HTR-8/SVneo (cell line): ENCODE measurements at places on chromosomes 16 and 17.

DNA sequence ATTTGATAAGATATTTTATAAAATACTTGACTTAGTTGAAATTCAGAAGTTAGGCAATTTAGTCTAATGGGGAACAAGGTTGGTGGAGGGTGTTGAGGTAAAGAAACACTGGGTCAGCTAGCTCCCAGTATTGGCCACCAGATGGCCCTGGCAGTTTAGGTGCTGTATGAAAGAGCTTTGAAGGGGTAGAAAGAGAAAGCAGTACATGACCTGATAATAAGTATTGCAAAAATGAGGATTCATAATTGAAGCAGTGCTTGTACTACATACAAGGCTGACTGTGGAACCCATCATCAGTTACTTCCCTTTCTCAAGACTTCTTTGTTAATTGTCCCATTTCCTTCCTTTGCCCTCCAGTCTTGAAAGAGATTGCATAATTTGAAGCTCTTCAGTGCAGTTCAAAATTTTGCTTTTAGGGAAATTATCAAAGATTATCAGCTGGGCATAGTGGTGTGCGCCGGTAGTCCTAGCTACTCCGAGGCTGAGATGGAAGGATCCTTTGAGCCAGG lies 29.4 kb downstream of the TANC2 start:
- peak; percentile 48 for DNase-seq

GRCh38 chr17:42979511-42980273 lies at the start of gene PTGES3L:
Gene PTGES3L (minus strand): TSS chr17:42980080. CDS start chr17:42980053, 27 bp downstream.
- DNase-seq = peak; percentile 68

DNA sequence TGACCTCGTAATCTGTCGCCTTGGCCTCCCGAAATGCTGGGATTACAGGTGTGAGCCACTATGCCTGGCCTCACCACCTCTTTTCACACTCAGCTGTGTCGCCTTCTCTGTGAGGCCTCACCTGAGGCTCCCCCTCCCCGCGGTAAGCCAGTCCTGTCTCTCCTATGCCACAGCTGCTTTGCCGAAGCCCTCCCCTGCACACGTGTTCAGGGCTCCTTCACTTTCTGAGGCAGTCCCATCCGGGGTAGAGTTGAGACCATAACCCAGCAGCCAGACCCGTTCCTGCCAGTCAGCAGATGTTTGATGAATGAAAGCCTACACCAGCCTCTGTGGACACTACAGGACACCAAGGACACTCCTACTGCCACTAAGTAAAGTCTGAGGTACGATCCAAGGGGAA lies 10.6 kb downstream of the USP7 start:
- no peak for DNase-seq

DNA sequence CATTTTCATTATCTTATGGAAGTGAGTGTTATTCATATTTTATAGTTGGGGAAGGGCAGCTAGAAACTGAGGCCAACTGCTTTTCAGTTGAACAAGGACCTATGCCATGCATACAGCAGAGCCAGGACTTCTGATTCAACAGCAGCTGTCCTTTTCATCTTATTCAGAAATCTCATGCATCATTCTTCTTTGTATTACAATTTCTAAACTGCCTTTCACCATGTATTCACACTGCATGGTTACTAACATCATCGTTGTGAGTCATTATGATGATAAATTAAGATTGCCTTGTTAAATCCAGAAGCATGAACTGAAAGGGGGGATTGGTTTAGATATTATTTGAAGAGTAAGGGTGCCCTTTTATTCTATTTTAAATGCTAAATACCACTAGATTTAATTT lies 1470.1 kb upstream of the GOT2 start:
- DNase-seq = no peak

- no peak for DNase-seq
Measured at GRCh38 chr16:19722981-19723380, 4.9 kb downstream of the IQCK start.

DNA sequence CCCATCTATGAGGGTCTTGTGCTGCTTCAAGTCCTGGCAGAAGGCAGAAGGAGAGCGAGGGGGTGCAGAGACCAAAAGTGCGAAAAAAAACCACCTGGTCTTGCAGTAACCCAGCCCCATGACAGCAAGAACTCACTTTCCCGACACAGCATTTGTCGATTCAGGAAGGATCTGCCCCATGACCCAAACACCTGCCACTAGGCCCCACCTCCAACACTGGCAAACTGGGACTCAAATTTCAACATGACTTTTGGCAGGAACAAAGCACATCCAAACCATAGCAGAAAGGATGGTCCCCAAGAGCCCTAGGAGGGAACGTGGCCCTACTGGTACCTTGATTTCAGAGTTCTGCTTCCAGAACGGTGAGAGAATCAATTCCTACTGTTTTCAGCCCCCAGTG lies 34.7 kb upstream of the KLHDC4 start:
- no peak for DNase-seq

- DNase-seq = no peak
Measured at GRCh38 chr16:11350921-11351335, 5.7 kb downstream of the RMI2 start.

DNA sequence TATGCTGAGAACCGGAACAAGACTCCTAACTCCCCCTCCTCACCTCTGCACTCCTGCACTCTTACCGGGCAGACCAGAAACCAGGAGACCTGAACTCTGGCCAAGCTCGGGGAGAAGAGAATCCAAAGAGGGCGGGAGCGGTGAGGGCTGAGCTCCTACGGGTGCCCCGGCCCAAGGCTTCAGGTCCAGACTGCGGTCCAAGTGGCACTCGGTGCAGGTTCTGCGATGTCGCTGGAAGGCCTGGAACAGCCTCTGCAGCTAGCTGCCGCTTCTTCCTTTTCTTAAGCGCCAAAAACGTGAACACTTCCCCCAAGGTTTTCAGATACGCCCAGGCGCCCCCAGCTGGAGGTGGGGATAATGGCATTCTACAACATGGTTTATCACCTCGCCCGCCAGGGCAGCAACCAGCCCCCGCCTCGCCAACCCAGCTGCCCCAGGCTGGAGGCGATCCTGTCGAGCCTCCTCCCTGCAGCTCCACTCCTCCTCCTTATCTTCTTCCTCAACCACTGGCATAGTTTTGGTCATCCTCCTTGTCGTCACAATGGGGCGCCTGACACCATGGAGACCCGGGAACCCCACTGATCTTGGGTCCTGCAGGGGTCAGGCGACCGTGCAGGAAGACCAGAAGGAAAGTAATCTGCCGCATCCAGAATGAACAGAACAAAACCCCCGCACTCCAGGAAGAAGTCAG lies 1735.9 kb downstream of the TP53TG3F start:
- DNase-seq = no peak

- DNase-seq = no peak
Measured at GRCh38 chr17:970364-970763, 9.2 kb downstream of the NXN start.

DNA sequence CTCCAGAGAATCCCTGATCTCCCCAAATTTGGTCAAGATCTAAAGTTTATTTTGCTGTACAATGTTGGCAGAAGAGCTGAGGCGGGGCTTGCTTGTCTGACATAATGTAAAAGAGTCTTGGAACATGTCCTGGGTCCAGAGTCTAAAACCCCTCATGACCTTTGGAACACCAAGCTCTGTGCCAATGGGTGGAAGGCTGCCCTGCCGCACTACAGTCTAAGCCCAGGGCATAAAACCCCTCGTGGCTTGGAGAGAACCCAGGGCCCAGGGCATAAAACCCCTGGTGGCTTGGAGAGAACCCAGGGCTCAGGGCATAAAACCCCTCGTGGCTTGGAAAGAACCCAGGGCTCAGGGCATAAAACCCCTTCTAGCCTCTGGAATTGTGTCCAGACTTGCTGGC lies 36.7 kb downstream of the CCDC57 start:
- no peak for DNase-seq

DNA sequence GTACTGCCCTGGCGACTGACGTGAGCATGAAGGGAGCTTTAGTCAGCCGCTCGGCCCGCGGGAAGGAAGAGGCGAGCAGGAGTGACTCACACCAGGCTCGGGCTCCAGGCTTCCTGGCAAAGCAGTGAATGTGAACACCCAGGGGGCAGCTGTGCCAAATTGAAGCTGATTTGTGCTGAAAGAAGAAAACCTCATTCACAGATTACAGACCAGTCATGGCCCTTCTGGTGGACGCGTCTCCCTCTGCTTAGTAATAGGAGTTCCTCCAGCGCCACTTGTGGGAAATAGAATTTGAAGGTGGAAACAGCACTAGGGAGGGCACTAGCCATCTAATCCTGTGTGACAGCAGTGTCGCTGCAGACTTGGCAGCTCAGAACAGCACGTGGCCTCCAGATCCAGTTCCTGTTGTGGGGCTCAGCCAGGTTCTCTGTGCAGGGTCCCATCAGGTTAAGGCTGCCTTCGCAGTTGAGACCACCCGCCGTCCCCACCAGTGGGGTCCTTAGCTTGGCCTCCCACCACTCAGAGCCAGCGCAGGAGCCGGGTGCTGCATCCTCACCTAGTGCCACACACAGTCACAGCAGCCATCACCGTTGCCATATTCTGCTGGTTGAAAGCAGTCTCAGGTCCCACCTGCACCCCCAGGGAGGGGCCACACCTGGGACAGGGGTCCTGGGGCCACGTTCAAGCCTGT lies 164.5 kb upstream of the CHMP6 start:
- peak; percentile 88 for DNase-seq
